ENCODE measurements at places on chromosomes 6 and 20. TPM values are rescaled to one million over a fixed set of nuclear protein-coding genes. Genes with fewer than 3 reads are reported as not detected.
A peak's percentile ranks its signal among the peaks of the same experiment; 100 is the strongest.

DNA sequence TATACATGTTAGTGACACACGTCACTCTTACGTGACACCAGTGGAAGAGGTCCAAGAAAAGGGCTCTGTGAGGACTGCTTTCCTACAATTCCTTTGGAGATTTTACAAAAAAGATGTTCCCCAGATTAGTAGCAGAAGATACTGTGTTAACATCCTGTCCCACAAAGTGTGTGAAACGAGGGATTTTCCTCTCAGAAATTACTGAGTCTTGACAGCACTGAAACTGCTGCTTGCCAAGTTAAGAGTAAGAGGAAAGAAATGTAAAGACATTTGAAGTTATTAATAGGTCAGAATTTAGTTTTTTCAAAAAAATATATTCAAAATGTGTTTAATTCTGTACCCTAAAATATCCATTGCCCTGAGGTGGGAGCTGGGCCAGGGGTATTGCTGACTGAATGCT, 58.8 kb upstream of the MAP7 start:
- DNase-seq: peak; percentile 82

DNA sequence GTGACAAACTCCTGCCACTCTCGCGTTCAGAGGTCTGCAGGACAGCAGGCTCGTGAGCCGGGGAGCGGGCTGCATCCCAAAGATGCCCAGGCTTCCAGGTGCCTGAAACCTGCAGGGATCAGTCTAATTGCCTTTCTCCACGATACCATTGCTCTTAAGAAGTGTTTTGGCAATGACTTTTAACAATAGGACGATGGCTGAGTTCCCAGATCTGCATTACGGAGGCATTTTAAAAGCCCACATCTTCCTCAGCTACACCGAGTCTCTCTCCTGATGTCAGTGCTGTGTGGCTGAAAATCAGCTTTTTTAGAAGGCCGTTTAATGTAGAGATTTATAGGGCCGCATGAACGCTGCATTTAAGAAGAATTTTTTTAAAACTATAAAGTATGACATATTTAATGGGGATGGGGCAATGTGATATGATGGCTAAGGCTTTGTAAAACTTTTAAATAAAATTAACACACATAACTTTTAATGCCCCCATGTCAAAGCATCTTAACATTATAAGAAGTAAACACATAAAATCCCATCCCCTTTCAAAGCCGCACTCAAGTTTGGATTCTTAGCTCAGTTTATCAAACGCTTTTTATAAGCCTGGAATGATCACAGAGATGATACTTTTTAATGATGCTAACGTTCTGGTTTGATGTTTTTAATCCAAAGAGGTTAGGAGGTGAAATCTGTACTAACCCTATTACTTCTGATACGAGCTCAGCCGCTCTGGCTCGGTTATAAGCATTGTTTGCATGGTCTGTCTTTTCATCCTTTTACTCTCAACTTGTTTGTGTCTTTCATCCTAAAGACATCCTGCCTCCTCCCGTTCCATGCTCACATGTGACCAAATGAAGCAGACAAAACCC, 386.0 kb downstream of the SMOC2 start:
- DNase-seq: no peak

GRCh38 chr20:63976980-63977738, 2.3 kb downstream of the SAMD10 start:
- DNase-seq: no peak

- peak; percentile 72 for DNase-seq
These were observed 5.2 kb downstream of the SIRPA start for GRCh38 chr20:1900321-1900801.

The UBE3D gene
- 7.4 TPM for total RNA-seq
